CD4-positive, alpha-beta T cell (primary cell): ENCODE measurements at places on chromosomes 11 and 22. TPM values are rescaled to one million over a fixed set of nuclear protein-coding genes. Genes with fewer than 3 reads are reported as not detected.

DNA sequence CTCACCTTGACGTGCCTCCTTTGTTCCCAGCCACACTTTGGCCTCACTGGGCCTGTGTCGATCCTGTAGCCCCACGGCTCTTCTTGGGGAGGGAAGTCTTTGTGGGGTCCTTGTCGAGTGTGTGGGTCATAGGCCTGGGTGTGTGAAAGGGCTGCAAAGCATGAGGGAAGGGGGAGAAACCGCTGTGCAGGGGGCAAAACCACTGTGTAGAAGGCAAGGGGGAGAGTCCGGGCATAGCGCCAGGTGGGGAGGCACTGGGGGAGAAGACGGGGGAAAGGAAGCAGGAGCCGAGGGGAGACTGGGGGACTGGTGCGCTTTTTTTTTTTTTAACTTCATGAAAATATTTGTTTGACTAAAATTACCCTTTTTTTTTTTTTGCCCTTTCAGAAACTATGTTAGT lies 65.1 kb upstream of the RASD2 start:
- no peak overlapping the region for H3K27ac ChIP-seq
- peaks cover 8% of the 10 kb centered on the region for H3K27me3 ChIP-seq
- peaks cover 2% of the 10 kb centered on the region for H3K4me1 ChIP-seq
- H3K4me3 ChIP-seq: no peak overlapping the region
- DNase-seq: no peak

DNA sequence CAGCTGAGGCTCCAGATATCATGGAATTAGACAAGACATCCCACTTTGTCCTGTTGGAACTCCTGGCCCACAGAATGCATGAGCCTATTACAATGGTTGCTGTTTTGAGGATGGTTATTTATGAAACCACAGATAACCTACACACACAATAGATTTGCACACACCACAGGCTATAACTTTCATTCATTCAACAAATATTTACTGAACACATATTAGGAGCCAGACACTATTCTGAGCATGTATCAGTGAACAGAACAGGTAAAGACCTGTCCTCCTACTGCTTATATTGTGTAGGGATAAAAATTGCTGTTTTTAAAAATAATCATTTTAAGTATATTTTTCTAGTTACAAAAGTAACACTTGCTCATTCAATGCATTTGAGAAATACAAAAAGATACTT lies 13.4 kb upstream of the LDLRAD3 start:
- H3K4me3 ChIP-seq: no peak overlapping the region
- no peak for DNase-seq
- H3K4me1 ChIP-seq: no peaks in the 10 kb centered on the region

RBMXL2 gene
- 0.14 TPM for total RNA-seq

GRCh38 chr11:70699294-70700221 lies 301.2 kb downstream of the CTTN start:
- no peak for DNase-seq
- no peak overlapping the region for H3K27ac ChIP-seq
- no peaks in the 10 kb centered on the region for H3K27me3 ChIP-seq
- H3K36me3 ChIP-seq: no peaks in the 10 kb centered on the region
- H3K4me1 ChIP-seq: no peaks in the 10 kb centered on the region
- H3K4me3 ChIP-seq: no peak overlapping the region

DNA sequence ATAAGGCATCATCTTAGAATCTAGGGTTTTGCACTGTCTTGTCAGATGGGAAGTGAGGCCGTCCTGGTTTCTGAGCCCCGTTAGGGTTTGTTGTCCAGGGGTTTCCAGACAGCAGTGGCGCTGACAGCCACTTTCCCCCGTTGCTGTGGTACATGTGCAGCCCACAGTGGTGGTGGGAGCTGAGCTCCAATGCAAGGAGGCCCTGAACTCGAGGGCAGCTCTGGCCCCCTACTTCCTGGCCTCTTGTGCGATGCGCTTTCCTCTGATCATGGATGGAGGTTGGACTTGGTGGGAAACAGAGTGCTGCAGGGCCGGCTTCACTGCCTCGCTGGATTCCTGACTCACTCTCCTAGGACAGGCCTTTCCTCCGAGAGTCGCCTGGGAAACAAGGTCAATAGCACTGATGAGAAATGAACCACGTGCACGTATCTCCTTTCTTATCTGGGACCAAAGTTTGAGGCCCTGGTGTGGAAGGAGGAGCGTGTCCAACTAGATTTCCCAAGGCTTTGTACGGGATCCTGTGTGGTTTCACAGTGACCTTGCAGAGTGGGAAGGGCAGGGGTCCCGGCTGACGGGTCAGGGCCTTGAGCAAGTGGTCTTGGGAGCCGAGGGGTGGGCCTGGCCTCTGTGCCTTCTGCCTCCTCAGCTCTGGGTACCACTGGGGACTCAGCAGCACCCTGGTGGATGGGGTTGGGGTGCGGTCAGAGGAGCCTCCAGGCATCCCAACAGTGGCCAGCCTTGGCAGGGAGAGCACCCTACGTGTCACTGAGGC lies 3.7 kb downstream of the PHRF1 start:
- no peak for DNase-seq
- peaks cover 53% of the 10 kb centered on the region for H3K4me1 ChIP-seq
- no peak overlapping the region for H3K27ac ChIP-seq
- H3K36me3 ChIP-seq: peaks cover 33% of the 10 kb centered on the region
- H3K4me3 ChIP-seq: no peak overlapping the region

PHF21B gene
- not detected for total RNA-seq

MAP6 gene
- total RNA-seq: not detected

- H3K4me3 ChIP-seq: no peak overlapping the region
- no peaks in the 10 kb centered on the region for H3K27me3 ChIP-seq
- H3K36me3 ChIP-seq: no peaks in the 10 kb centered on the region
These were observed 176.7 kb downstream of the CNTN5 start for GRCh38 chr11:99197477-99197876.

C11orf16 gene
- not detected for total RNA-seq

- no peak overlapping the region for H3K4me3 ChIP-seq
- no peaks in the 10 kb centered on the region for H3K36me3 ChIP-seq
- H3K27me3 ChIP-seq: no peaks in the 10 kb centered on the region
- no peak overlapping the region for H3K27ac ChIP-seq
- no peak for DNase-seq
- no peaks in the 10 kb centered on the region for H3K4me1 ChIP-seq
These were observed 22.4 kb upstream of the CCDC188 start for GRCh38 chr22:20173246-20173645.

- no peaks in the 10 kb centered on the region for H3K36me3 ChIP-seq
- no peak for DNase-seq
- no peaks in the 10 kb centered on the region for H3K27me3 ChIP-seq
These were observed 391.4 kb upstream of the CADM1 start for GRCh38 chr11:115895594-115895993.

SUSD2 gene
- 0.80 TPM for total RNA-seq

DNA sequence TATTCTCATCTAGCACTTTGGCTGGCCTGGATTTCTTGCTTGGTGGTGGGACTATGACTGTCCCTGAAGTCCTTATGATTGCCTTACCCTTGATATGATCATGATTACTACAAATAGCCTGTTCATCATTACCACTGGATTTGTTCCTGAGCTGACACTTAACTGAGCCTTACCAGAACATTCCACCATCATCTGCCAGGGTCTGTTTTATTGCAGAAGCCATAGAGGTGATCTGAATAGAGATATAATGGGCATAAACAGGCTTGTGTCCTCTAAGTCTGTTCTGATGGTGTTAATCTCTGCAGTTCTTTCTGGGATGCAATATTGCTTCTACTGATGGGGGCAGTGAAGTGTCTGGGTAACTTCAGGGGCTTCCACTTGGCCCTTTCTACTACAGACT lies 12.4 kb upstream of the ALG8 start:
- no peak for DNase-seq
- no peak overlapping the region for H3K4me3 ChIP-seq
- no peaks in the 10 kb centered on the region for H3K27me3 ChIP-seq
- H3K4me1 ChIP-seq: no peaks in the 10 kb centered on the region
- H3K27ac ChIP-seq: no peak overlapping the region

- no peak overlapping the region for H3K27ac ChIP-seq
- no peak for DNase-seq
- no peaks in the 10 kb centered on the region for H3K36me3 ChIP-seq
- H3K27me3 ChIP-seq: peaks cover 68% of the 10 kb centered on the region
- no peak overlapping the region for H3K4me3 ChIP-seq
These were observed 3.6 kb upstream of the CCND1 start for GRCh38 chr11:69637198-69637940.

DNA sequence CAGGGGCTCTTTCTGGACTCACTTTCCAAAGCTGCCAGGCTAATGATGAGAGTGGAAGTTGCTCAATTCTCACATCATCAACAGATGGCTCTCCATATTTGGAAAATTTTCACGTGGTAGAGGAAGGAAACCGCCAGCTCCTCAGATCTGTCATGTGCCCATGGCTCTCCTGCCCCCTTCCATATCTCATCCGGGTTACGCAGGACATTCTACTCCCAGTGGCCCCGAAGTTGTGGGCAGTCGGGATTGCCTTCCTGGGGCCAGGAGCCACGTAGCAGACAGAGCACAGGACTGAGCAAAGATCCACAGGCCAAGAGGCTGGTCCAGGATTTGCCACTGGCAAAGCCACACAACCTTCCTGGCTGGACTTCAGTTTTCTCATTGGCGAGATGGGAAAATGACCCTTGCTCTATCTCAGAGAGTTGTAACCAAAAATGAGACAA lies 38.8 kb downstream of the RPUSD4 start:
- no peaks in the 10 kb centered on the region for H3K36me3 ChIP-seq
- DNase-seq: no peak
- no peak overlapping the region for H3K27ac ChIP-seq
- H3K4me1 ChIP-seq: no peaks in the 10 kb centered on the region
- peaks cover 2% of the 10 kb centered on the region for H3K27me3 ChIP-seq
- no peak overlapping the region for H3K4me3 ChIP-seq

- no peak overlapping the region for H3K4me3 ChIP-seq
- peaks cover 5% of the 10 kb centered on the region for H3K27me3 ChIP-seq
- no peaks in the 10 kb centered on the region for H3K4me1 ChIP-seq
- no peak for DNase-seq
These were observed 21.0 kb upstream of the MS4A6E start for GRCh38 chr11:60305906-60306619.

DNA sequence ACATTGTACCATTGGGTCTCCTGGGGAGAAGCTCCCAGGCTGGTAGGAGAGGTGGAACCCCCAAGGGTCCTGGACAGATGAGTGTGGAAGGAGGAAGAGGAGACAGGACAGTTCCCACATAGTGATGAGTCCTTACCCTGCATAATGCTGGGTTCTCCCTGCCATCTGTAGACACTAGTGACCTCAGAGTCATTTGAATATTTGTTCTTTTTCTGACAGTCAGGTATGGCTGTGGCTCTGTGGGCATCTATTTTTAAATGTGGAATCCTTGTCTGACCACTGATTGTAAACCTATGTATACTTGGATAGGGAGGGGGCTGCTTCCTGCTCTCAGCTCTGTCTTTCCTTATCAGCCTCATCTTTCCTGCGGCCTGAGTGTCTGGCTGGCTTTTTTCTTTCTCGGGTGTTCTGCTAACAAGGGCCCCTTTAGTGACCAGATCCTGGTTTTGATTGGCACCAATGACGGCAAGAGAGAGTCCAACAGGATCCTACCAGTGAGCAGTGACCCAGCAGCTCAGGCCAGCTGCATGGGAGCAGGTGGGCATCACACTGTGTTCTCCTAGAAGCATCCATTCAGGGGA lies 2.6 kb upstream of the SLC5A1 start:
- no peaks in the 10 kb centered on the region for H3K36me3 ChIP-seq
- H3K4me1 ChIP-seq: no peaks in the 10 kb centered on the region
- no peak for DNase-seq
- no peak overlapping the region for H3K4me3 ChIP-seq

ISX gene
- total RNA-seq: not detected

- no peak for DNase-seq
- peaks cover 8% of the 10 kb centered on the region for H3K4me1 ChIP-seq
- H3K27ac ChIP-seq: no peak overlapping the region
- no peak overlapping the region for H3K4me3 ChIP-seq
- peaks cover 17% of the 10 kb centered on the region for H3K27me3 ChIP-seq
- no peaks in the 10 kb centered on the region for H3K36me3 ChIP-seq
These were observed 5.4 kb downstream of the FAM83F start for GRCh38 chr22:40000171-40000570.

DNA sequence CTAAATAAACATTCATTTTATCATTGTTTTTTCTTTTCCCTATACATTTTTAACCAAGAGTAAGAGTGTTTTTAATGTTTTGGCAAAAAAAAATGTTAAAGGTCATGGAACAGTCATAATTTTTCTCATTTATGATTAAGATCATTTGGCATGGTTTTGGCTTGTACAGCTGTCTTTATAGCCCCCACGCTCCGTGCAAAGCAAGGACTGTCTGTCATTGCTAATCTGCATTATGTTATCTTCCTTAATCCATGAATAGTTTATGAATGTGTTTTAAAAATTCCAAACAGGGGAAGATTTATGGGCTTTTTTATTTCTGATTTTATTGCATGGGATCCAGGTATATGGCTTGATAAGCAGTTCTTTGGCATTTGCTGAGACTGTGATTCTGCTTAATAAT lies 28.1 kb downstream of the PGM2L1 start:
- no peak overlapping the region for H3K4me3 ChIP-seq
- H3K36me3 ChIP-seq: peaks cover 30% of the 10 kb centered on the region
- DNase-seq: no peak

- no peak overlapping the region for H3K27ac ChIP-seq
- no peaks in the 10 kb centered on the region for H3K27me3 ChIP-seq
- H3K36me3 ChIP-seq: no peaks in the 10 kb centered on the region
- no peak overlapping the region for H3K4me3 ChIP-seq
These were observed 72.7 kb downstream of the BRD1 start for GRCh38 chr22:49754696-49755630.

KLHDC7B gene
- total RNA-seq: 2.3 TPM

GRCh38 chr11:34068111-34068510 lies 16.6 kb downstream of the CAPRIN1 start:
- peaks cover 44% of the 10 kb centered on the region for H3K36me3 ChIP-seq
- no peak overlapping the region for H3K4me3 ChIP-seq
- no peaks in the 10 kb centered on the region for H3K27me3 ChIP-seq
- DNase-seq: no peak
- H3K4me1 ChIP-seq: peaks cover 34% of the 10 kb centered on the region
- H3K27ac ChIP-seq: no peak overlapping the region
